ENCODE measurements at places on chromosomes 2 and 18.

DNA sequence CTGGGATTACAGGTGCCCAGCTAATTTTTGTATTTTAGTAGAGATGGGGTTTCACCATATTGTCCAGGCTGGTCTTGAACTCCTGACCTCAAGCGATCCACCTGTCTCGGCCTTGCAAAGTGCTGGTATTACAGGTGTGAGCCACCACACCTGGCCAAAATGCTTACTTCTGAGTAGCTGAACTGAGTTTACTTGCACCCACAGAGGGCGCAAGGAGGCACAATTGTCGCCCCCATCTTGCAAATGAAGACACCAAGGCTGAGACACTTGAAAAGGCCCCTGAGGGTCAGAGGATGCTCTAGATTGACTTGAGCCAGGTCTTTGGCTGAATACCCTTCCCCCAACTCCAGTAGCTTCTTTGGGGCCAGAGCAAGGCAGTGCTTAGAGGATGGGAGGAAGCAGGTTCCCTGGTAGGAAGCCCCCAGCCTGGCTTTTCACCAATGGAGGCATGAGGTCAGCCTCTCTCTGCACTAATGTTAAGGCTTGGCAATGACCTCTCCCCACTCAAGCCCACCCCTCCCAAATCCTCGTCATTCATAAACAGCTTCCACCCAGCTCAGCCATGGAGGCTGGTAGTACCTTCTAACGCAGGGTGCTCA lies 14.5 kb upstream of the KIF1A start:
- no peak for DNase-seq

DNA sequence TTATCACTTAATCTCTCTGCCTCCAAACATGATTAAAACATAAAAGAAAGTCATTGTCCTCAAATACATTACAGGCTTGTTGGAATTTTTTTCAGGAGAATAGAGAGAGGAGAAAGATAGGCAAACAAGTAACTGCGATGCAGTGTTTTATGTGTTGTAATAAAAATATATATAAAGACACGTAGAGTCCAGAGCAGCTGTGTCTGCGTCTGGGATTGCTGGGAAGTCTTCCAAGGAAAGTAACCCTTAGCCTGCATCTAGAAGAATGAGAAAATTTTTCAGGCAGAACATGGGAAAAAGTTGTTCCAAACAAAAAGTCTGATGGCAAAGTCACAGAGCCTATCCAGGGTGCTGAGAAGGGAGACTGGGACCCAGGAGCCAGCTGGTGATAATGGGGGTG lies 91.8 kb upstream of the ST6GAL2 start:
- no peak for DNase-seq

DNA sequence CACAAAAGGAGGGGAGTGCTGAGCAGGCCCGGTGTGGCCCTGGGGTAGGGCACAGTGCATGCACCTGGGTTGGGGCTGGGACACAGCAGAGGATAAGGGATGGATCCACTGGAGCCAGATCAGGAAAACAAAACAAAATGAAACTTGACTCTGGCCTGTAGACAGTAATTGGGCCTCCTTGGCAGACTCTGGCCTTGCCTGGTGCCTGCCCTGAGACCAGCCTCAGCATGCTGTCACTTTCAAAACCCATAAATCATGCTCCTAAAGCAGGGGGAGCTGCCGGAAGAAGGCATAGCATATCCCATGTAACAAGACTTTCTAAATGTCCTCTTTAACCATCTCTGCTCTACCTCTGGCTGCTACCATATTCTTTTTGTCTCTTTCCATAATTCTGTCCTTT lies 61.1 kb upstream of the IGFBP5 start:
- DNase-seq = no peak

- DNase-seq = no peak
Observed at GRCh38 chr2:63053081-63053888, 2.7 kb downstream of the OTX1 start.

DNA sequence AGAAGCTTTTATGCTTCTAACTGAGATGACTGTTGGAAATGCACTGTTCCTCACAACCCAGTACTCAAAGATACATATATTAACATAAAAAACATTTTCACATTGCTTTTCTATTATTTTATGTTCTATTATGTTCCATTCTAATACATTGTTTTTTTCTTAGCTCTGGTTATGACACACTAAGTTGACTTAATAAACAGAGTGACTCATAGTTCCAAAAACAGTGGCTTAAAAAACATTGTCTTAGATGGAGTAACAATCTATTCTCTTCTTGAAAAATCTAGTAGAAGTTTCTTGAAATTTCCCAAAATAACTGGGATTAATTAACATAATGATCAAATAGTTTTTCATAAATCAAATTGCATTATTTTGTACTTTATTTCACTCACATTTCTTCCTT lies 328.2 kb upstream of the LRATD1 start:
- no peak for DNase-seq

DNA sequence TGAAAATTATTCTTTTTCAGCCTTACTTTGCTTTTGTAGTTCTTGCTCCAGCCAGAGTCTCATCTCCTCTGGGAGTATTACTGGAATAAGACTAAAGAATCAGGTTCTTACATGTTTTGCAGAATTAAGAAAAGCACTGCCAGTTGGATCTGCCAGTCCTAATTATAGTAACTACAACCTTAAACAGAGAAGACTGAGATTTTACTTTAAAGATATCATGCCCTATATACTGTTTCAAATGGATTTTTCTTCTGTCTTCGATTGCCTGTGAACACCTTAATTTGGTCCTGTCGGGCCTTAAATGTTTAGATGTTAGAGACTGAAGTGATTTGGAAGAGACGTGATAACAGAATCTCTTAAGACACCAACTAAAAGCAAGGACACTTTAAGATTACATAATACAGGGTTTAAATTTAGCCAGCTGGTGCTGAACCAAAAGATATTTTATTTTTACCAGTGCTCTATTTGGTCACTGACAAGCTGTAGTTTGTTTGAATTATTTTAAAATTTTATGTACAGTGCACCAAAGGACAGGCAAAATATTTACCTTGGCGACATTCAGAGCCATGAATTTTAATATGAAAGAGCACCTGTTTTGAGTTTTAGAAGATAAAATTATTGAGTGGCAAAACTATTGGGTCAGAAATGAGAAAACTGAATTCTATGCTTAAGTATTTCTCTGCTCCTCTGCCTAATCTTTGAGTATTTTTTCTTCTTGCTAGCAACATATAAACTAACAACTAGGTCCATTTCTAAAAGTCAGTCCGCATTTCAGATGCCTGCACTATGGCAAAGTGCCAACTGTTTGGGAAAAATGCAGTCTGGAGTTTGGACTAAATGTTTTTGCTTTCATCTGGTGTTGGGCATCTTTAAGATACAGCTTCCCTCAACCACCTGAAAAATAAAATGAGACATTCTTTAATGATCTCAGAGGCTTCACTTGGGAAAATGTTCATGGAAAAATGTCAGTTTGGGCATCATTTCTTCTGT lies 300.0 kb downstream of the XIRP2 start:
- no peak for DNase-seq

DNA sequence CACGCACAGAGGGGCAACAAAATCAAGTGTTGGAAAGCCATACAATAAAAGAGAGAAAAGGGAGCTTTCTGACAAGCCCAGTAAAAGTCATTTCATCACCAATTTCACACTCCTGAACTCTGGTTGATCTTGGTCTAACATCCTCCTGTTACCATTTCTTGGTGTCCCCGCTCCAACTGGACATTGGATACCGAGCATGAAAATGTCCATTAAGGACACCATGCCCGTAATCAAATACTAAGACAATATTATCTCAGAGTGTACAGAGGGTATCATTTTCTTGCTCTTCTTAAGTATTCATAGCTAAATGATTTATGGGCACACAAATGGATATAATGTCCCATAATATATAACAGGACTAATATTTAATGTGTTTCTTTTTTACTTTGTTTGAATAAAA lies 218.9 kb downstream of the EPHA4 start:
- no peak for DNase-seq

- DNase-seq = no peak
Observed at GRCh38 chr2:39724828-39725144, 54.3 kb downstream of the THUMPD2 start.

GRCh38 chr2:64243081-64244036 lies 99.1 kb upstream of the PELI1 start:
- DNase-seq = no peak

- no peak for DNase-seq
Observed at GRCh38 chr2:124437811-124438210, 412.7 kb downstream of the CNTNAP5 start.

GRCh38 chr2:202278944-202279343 lies 13.4 kb downstream of the NOP58 start:
- peak; percentile 37 for DNase-seq

DNA sequence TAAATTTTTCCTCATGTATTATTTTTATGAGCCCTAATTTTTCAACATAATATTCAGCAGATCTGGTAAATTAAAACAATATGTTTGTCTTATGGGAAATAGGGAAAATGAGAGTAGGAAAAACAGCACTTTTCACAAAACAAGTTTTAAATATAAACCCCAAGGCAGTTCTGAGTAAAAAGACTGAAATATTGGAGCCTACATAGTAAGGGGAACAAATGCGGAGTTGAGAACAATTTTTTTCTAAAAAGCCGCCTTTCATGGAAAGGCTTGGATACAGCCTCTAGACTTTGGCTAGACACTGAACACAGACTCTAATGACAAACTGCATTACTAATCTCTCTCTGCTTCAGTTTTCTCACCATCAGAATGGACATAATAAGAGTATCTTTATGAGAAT lies 174.1 kb downstream of the NOL4 start:
- DNase-seq = no peak

GRCh38 chr18:379681-380330 lies 112.0 kb upstream of the THOC1 start:
- DNase-seq = no peak
